Osteocyte (in vitro differentiated cells): ENCODE measurements at places on chromosomes 12 and 14.

GRCh38 chr14:68088451-68088854, 268.9 kb downstream of the RAD51B start:
- DNase-seq: no peak

DNA sequence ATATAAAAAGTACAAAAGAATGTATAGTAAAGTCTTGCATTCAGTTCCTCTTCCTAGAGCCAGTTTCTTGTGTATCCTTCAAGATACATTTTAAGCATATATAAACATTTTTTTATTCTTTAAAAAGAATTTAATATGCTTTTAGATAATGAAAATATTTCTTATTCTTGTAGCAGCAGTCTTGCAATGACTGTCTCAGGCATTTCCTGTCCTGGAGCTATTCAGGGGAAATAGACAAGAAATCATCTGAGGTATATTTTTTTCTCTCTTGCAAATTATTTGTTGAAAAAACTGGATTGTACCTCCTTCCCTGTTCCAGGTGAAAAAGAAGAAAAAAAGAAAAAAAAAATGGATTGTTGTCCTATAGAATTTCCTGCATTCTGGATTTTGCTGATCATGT, 17.0 kb upstream of the ERBB3 start:
- DNase-seq: no peak

DNA sequence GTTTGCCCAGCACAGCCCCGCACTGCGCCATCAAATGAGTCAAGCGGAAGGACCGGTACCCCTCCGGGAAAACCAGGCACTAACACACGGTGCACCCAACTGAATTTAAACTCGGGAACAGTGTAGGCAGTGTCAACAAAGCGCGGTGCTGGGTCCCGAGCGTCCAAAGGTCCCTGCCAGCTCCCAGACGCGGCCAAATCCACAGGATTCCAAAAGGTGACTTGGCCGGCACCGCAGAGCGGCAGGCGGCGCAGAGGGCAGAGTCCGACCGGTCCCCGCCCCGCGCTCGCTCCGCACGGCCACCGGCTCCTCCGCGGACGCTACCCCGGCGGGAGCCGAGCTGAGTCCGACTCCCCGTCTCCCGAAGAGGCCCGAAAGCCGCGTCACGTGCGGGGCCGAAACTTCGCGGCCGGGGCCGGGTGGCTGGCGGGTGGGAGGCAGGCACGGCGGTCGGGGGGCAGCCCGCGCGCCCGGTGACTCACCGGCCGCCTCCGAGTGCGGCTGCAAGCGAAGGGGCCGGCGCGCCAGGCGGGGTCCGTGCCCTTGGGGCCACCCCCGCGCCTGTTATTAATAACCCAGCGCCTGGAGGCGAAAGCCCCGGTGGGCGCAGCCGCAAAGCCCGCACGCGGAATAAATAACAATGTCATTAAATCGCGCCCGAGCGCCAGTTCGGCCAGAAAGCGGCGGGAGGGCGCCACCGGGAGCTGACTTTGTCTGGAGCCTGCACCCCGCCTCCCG, 863 bp downstream of the DENND5B start:
- peak; percentile 87 for DNase-seq

GRCh38 chr12:100995201-100995600, 200.6 kb downstream of the ANO4 start:
- no peak for DNase-seq
